Activated T-helper 2 cell treated with anti-CD3 and anti-CD28 coated beads, Interferon-gamma antibody, Interleukin-2, Interleukin-4, amounts not matched to agents 10 μg/mL and 5 μg/mL and 100 μg/mL, durations not matched to agents 14 hours and 24 hours and 36 hours (primary cell): ENCODE measurements at places on chromosomes 11 and 22.

- DNase-seq = no peak
Measured at GRCh38 chr22:39617342-39617741, 46.8 kb downstream of the CACNA1I start.

DNA sequence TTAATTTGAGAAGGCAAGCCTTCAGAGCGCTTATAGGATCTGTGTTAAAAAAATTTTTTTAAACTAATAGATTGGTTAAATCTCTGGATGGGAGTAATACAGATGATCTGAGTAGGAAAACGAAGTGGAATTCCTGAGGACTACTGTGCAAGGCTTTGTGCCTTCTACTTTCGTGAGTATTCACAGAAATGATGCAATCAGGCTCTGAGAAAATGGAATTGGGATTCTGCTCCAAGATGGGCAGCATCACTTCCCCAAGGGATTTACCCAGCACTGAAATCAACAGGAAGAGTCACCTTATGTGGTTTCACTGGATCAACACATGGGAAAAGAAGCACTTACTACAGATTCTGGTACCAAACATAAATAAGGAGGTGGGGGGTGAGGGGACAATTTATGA, 12.5 kb downstream of the KMT5B start:
- no peak for DNase-seq

DNA sequence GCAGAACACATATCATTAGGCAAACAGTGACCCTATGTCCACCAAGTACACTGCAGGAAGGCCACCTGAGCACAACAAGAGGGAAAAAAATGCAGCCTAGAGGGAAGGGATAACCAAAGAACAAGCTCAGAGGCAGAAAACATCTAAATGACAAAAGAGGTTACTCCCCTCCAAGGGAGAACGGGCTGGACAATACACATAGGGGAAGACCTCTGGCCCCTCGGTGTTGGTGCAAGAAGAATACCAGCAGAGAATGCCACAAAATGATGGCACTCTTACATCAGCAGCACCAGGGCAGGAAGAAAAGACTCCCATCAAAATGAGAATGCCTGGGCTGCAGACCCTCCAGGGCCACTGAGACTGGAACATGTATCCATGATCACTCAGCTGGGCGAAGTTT, 66.6 kb upstream of the OPCML start:
- DNase-seq = no peak

GRCh38 chr11:132960273-132961078, 571.8 kb downstream of the OPCML start:
- DNase-seq = no peak

DNA sequence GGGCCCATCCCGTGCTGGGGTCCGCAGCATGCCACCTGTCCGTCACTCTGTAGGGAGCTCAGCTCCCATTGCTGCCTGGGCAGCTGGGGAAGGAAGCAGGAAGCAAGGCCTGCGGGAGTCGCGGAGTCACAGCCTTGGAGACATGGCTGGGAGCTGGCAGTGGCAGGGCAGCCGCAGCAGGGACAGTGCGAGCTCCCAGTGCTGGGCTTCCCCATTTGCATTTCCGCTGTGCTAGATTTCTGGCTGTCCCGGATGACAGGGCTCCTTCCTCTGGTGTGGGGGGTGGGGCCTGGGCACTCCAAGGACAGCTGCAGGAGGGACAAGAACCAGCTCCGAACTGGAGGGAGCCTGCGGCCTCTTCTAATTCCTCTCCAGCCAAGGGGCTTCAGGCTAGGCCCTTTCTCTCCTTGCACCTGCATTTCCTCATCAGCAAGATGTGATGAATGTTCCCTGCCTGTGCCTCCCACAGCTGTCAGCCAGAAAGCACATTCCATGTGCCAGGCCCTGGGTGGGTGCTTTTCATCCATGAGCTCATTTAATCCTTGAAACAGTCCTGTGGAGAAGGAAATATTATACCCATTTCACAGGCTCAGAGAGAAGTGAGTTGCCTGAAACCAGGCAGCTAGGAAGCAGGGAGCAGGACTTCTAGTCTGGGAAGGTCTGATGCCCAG, 48.0 kb downstream of the MYO7A start:
- DNase-seq = no peak

GRCh38 chr11:79249295-79249993, 191.4 kb downstream of the TENM4 start:
- DNase-seq = no peak

- DNase-seq = no peak
Measured at GRCh38 chr11:43130616-43131015, 181.2 kb upstream of the API5 start.

DNA sequence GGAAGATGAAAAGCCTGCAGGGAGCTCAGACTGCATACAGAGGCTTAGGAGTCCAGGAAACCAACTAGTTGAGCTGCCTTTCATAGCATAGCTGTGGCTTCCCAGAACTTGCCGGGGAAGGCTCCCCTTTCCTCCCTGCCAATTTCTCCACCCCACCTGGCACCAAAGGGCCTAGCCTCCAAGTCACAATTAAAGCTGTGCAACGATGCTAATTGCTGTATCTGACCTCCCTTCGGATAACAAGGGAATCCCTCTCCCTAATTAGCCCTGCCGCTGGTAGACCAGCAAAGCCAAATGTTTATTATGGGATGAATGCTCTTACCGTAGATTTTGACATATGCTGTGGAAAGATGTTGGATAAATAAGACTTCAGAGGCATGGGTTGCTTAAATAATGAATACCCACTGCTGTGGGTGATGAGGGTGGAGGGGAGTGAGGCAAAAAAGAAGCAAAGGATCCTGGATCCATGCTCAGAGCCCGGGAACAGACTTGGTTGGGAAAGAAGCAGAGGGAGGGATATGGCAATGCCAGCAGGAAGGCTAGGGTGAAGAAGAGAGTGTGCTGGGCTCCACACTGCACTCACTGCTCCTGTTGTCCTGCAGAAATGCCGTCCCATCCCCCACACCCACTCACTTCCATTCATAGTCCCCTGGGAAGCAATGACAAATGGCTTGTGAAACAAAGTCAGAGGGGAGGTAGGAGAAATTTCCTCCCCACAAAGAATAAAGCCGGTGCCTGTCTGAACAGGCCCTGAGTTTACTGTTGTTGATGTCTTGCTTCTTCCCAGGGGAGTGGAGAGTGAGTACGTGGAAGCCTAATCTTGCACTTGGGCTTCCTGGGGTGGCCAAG, 608.1 kb upstream of the CADM1 start:
- DNase-seq = no peak

DNA sequence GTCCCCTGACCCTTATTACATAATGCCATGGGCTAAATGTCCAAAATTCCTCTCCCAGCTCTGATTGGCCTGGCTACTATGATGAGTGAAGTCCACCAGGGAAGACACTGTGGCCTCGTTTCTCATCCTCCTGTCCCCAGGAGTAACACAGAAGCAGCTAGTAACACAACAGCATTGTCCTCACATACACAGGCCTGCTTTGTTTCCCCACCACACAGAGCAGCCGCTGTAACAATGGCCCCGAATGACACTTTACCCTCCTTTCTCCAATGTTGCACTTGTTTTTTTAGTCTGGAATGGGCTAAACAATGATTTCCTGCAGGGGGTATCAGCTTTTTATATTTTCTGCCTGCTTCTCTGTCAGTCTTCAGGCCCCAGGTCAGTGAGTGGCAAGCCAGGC, at the start of gene PRR5L:
TSS of gene PRR5L (plus strand) at position 363 of the 400 bp plus-strand sequence. CDS start 104,834 bp downstream, outside the sequence.
- DNase-seq = no peak

DNA sequence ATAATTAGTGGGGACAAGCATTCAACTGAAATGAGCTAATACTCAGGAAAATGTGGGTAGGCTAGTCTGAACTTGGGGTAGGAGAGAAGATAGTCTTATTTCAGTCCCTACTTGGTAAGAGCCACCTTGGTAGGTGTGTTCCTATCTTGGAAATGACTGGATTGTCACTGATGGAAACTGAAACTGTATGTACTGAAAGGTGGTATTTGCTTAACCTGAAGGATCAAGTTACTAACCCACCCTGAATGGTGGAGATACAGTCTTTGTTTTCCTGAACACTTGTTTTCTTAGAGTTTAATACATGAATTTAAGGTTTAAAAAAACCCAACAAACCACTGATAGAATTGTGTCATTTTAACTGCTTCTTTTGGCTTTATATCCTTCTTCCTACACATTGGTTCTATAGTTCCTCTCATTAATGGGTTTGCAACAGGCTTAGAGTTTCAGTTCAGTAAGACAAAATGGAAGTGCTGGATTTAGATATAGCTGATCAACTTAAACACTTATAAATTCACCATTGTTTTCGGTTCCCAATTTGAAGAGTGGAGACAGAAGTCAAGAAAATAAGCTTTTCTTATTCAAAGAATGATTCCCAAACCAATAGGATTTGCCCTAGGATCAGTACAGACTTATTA, 4.2 kb downstream of the FAR1 start:
- DNase-seq = no peak

DNA sequence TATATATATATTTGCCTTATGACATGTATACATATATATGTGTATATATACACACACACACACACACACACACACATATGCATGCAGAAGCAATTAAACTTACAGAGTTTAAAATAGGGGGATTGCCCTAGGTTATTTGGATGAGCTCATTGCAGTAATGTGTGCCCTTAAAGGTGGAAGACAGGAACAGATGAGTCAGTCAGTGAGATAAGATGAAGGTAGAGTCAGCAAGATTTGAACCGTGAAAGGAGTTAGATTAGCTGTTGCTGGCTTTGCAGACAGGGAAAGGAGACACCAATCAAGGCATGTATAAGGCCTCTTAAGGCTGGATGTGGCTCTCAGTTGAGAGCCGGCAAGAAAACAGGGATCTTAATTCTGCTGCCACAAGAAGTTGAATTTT, 902.4 kb upstream of the RAG2 start:
- no peak for DNase-seq

GRCh38 chr11:64092761-64093136, 57.0 kb downstream of the FLRT1 start:
- no peak for DNase-seq
